ENCODE measurements at places on chromosomes 16 and 17. TPM values are rescaled to one million over a fixed set of nuclear protein-coding genes. Genes with fewer than 3 reads are reported as not detected.

The ZG16B gene
- 0.25 TPM for total RNA-seq

The OTOP2 gene
- total RNA-seq: not detected

The NPTX1 gene
- 163 TPM for total RNA-seq

The FBXL16 gene
- 0.13 TPM for total RNA-seq

The CA10 gene
- total RNA-seq: not detected
